ENCODE measurements at places on chromosomes 1 and 21.
A peak's percentile ranks its signal among the peaks of the same experiment; 100 is the strongest.

GRCh38 chr1:60972841-60973364 lies 109.5 kb upstream of the NFIA start:
- no peak for DNase-seq

DNA sequence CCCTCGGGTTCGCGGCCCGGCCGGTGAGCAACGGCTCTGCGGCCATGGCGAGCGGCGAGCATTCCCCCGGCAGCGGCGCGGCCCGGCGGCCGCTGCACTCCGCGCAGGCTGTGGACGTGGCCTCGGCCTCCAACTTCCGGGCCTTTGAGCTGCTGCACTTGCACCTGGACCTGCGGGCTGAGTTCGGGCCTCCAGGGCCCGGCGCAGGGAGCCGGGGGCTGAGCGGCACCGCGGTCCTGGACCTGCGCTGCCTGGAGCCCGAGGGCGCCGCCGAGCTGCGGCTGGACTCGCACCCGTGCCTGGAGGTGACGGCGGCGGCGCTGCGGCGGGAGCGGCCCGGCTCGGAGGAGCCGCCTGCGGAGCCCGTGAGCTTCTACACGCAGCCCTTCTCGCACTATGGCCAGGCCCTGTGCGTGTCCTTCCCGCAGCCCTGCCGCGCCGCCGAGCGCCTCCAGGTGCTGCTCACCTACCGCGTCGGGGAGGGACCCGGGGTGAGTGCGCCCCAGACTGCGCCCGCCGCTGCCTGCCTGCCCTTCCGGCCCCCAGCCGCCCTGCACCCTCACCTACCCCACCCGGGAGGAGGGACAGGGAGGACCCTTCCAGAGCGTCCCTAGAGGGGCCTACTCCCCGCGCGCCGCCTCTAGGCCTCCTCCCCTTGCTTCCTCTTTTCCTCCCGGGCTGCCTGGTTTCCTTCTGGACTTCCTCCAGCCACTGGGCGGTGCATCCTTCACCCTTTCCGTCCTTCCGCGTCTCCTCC lies at the start of gene RNPEP:
RNPEP (plus strand) TSS at position 26 of the 757 bp plus-strand sequence; CDS start at position 45, 19 bp downstream.
- peak; percentile 6 for DNase-seq

- DNase-seq: no peak
These were observed 62.3 kb downstream of the KAZN start for GRCh38 chr1:14660801-14661200.

DNA sequence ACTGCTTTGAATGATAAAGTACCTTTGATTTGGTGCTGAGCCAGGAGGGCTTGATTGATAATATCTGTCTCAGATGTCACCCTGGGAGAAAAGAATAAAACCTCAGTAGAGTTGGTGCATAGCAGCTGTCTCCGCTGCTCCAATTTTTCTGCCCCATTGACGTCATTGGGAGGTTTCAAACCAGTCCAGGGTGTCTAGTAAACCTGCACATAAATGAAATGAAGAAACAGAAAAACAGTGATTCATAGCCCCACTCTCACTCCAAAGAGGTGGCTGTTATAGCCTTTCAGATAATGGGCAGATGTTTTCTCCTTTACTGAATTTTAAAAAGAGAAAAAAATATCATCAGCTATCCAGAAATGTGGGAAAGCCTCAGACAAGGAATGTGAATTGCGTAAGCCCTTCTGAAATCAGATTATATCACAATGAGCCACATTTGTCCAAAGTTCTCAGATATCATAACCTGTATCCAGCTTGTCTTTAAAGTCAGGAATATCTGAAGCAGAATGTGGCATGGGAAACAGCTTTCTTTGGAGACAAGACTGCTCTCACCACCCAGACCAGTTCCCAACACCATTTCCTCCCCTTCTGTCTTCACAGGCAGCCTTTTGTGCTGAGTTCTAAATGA lies 351.3 kb upstream of the SGIP1 start:
- no peak for DNase-seq

- DNase-seq: no peak
These were observed 10.1 kb downstream of the FAM131C start for GRCh38 chr1:16063226-16063829.

- DNase-seq: no peak
These were observed 33.2 kb downstream of the WNT3A start for GRCh38 chr1:228039986-228040385.

GRCh38 chr1:45015683-45016082 lies 3.6 kb downstream of the UROD start:
- DNase-seq: no peak

DNA sequence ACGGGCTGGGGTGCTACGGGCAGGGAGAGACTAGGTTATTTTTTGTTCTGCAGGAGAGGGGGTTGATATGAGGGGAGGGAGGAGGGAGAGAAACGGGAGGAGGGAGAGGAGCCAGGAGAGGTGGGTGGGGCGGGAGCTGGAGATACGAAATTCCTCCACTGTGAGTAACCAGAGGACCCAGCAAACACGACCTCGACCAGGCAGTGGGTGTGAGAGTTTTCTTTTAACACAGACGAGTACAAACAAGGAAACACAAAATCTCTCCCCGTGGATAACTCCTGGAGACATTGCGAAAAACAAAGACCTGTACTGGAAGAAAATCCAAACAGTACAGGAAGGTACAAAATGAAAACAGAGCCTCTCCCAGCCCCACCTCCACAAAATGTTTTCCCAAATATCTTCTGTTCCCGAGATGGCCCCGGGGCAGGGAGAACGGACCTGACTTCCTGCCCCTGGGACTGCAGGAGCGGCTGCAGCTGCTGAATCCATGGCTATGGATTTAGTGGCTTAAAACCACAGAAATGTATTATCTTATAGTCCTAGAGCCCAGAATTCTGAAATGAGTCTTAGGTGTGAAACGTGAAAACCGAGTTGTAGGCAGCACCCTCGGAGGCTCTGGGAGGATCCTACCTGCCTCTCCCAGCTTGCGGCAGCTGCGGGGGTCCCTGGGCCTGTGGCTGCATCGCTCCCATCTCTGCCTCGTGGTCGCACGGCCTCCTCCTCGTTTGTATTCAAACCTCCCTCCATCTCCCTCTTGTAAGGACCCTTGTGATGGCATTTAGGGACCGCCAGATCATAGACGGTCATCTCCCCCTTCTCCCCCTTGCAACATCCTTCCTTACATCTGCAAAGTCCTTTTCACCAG lies 82.2 kb downstream of the RIPK4 start:
- no peak for DNase-seq

DNA sequence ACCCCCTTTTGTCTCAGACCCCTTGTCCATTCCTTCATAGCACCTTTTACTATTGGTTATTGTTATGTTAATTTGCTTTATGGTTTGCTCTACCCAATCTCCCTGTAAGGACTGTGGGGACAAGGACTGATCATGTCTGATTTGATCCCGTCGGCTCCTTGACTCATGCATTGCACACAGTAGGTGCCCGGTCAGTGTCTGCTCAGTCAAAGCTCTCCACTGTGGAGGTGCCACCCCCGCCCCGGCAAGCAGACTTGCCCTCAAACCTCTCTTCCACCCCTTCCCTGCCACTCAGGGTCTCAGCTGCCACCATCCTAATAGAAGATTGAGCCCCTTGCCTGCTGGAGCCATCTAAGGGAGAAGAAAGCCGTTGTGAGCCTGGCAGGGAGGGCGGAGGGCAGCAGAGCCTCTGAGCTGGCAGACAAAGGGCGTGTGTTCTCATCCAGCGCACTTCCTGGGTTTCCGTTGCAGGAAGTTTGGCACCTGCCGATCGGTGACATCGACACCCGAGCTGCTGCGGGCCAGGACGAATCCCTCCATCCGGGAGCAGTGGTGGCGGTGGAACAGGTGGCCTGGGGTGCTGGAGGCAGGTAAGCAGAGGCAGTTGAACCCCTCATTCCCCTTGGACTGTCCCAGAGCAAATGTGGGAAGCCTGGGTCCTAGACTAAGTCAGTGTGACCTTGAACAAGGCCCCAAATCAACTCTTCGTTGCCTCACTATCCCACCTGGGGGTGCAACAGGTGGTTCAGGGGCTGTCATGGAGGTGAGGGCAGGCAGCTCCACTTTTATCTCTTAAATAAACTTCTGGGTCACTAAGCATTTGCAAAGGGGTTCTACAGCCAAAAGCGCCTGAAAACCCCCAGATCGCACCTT lies 2.2 kb upstream of the FBLIM1 start:
- DNase-seq: no peak

GRCh38 chr1:205536759-205537361 lies 32.4 kb downstream of the CDK18 start:
- DNase-seq: no peak

DNA sequence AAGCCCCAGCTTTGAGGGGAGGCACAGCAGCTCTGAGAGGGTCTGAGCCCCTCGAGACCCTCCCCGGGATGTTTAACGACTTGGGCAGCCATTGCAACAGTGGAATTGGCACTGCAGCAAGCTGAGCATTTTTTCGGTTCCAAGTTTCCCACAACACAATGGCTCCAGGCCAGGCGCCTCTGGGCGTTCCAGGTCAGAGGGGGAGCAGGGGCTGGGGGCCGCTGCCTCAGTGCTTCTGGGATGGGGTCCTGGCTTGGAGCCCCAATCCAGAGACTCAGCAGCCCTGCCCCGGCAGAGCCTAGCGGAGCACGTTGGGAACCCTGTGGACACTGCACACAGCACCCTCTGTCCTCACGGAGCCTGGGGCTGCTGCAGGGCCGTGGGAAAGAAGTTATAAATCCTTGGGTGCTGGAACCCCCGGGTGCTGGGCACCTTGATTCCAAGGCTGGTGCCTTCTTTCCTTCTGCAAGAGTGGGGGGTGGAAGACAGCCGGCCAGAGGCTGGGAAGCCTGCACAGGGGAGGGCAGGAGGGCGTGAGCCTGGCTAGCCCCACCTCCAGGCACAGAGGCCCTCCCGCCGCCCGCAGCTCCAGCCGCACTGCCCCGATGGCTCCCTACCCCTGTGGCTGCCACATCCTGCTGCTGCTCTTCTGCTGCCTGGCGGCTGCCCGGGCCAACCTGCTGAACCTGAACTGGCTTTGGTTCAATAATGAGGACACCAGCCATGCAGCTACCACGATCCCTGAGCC lies 50.1 kb downstream of the COL18A1 start:
- no peak for DNase-seq

- no peak for DNase-seq
These were observed 35.9 kb upstream of the ATP1B1 start for GRCh38 chr1:169070547-169070946.

- DNase-seq: no peak
These were observed 1.8 kb downstream of the VASH2 start for GRCh38 chr1:212951947-212952640.

- DNase-seq: no peak
These were observed at the start of gene EFNA1 for GRCh38 chr1:155127105-155127966. Gene EFNA1, plus strand, starts transcription at chr1:155127876. Its CDS starts 102 bp downstream, at chr1:155127978.

DNA sequence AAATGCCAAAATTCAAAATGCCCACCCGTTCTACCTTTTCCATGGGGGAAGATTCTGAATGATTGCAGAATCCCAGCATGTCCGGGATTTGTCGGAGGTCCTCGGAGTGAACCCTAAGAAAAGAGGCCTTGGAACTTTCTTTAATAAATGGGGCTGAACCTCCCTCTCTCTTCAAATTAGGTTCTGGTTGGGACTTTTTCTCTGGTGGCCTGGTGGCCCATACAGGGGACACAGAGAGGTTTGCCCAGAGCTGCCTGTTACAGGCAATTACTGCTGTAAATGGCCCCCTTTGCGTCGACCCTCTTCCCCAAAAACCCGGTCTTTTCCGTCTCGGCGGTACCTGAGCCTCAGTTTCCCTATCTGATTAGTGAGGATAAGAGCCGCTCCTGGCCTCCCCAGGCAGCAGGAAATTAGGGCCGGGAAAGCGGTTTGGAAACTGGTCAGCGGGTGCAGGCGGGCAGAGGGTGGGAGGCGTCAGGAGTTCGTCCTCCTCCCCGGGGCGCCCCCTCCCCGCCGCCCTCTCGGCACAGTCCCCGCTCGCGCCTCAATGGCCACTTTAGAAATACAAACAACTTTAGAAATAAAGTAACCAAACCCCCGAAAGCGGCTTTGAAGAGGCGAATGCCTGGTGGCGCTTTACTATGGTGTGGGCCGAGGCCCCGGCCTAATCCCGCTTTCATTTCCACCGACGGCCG lies 15.6 kb downstream of the PAX7 start:
- no peak for DNase-seq

DNA sequence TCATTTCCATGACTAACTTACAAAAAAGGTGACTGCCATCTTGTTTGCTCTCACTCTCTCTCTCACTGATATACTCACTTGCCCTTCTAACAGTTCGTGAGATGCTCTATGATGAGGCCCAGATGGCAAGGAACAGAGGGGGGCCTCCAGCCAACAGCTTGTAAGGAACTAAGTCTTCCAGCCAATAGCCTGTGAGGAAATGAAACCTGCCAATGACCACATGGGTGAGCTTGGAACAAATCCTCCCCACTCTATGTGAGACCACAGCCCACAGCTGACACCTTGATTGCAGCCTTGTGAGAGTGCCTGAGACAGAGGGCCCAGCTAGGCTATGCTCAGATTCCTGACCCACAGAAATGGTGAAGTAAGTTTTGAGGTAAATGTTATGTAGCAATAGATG lies 153.7 kb downstream of the HHIPL2 start:
- no peak for DNase-seq

GRCh38 chr1:87497380-87498203 lies 168.9 kb downstream of the LMO4 start:
- DNase-seq: no peak

DNA sequence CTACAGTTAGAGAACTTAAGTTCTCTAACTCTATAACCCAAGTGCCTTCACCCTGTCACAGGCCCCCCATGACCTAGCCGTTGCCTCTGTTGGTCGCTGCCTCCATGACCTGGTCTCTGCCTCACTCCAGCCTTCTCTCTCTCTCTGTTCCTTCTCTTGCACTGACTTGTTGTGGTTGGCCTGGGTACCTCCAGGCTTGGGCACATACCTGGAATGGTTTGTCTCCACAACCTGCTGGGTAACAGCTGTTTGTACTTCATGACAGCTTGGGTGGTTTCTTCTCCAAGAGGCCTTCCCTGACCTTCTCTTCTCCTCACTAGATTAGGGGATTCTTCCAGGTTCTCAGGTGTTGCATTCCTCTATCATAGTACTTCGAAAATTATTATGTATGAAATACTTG lies 371.6 kb upstream of the USP24 start:
- DNase-seq: no peak

GRCh38 chr1:1432951-1433803 lies 2.3 kb upstream of the VWA1 start:
- DNase-seq: no peak

GRCh38 chr1:2081326-2081885 lies 31.2 kb downstream of the PRKCZ start:
- no peak for DNase-seq

DNA sequence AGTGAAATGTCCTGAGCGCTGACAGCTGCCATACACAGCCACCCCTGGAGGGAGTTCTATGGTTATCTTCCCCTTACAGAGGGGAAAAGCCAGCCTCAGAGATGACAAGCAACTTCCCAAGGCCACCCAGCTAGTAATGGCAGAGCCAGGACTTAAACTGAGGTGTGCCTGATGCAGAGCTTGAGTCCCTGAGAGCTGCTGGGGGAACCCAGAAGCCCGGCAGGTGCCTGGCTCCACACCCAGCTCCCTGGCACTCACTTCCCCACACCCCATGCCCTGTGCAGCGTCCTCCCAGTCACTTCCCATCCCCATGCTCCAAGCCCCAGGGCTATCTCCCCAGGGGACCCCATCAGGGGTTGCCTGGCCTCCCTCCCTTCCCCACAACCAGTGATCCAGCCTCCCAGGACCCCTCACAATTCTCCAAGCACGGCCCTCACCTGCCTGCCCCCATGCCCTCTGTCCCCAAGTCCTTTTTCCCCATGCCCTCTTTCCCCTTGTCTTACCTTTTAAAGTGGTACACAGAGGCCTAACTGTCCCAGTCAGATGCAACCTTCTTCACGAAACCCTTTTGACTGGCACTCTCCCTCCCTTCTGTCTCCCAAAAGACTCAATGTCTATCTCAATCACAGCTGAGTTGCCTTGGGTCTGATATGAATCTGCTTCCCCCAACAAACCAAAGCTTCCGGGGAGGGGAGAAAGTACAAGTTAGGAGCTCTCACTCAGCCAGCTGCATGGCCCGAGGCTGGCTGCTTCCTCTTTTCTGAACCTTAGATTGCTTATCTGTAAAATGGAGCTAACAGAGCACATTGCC lies 39.8 kb upstream of the LRP8 start:
- DNase-seq: no peak
